ENCODE measurements at places on chromosomes 11 and 22.

GRCh38 chr22:21681566-21682370 lies 16.0 kb downstream of the PPIL2 start:
- DNase-seq, result no peak
- peaks cover 60% of the 10 kb centered on the region for H3K36me3 ChIP-seq
- no peaks in the 10 kb centered on the region for H3K4me1 ChIP-seq
- no peaks in the 10 kb centered on the region for H3K27me3 ChIP-seq

DNA sequence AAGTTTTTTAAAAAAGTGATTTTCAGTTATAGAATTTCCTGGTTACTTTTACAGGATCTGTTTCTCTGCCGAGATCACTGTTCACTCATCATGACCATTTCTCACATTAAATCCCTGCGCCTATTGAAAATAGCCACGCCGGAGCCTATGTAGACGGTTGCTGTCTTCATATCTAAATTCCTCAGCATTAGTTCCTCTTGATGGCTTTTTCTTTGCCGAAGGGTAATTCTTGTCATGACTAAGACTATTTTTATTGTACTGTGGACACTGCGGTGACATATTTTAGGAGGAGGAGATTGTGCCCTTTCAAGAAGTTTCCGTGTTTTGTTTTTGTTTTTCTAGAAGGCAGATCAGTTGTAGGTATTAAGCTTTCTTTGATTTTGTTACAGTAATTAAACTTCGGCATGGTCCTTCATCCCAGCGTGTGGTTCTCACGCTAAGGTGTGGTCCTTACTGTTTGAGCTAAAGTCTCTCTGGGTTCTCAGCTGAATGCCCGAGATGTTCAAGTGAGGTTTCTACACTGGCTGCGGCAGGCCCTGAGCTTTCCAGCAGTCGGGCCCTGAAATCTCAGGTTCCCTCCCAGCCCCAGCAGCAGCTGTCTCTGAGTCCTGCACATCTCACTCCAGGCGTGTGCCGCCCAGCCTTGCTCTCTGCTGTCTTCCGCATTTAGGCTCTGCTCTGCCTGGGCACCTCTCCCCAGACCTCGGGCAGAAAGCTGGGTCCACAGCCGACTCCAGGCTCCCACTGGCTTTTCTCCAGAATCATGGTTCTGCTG lies 1110.5 kb downstream of the TBC1D22A start:
- DNase-seq, result no peak
- H3K36me3 ChIP-seq, result no peaks in the 10 kb centered on the region
- H3K4me1 ChIP-seq, result no peaks in the 10 kb centered on the region
- peaks cover 2% of the 10 kb centered on the region for H3K27me3 ChIP-seq

DNA sequence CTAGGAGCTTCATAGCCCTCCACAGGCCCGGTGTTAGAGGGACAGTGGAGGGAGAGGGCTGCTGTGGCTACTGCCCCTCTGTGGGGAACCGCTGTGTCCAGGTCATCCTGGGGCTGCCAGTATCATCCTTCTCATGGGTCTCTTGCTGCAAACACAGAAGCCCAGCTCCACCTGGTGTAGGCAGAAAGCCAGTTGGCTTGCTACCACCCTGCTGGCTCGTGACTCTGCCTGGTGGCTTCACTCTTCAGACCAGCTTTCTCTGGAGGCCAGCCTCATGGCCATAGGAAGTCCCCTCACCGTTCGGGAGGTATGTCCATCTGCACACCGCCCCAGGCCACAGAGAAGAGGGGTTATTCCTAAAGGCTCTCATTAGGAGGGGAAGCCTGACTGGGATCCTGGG lies 19.4 kb upstream of the SUSD2 start:
- H3K4me1 ChIP-seq, result peaks cover 48% of the 10 kb centered on the region
- no peak for DNase-seq
- no peak overlapping the region for H3K4me3 ChIP-seq
- H3K36me3 ChIP-seq, result peaks cover 82% of the 10 kb centered on the region
- H3K27me3 ChIP-seq, result no peaks in the 10 kb centered on the region
- H3K27ac ChIP-seq, result peak overlapping the region; percentile 35

- no peaks in the 10 kb centered on the region for H3K27me3 ChIP-seq
- no peak overlapping the region for H3K27ac ChIP-seq
- H3K36me3 ChIP-seq, result no peaks in the 10 kb centered on the region
- no peak for DNase-seq
- no peaks in the 10 kb centered on the region for H3K4me1 ChIP-seq
- H3K4me3 ChIP-seq, result no peak overlapping the region
Observed at GRCh38 chr11:86638673-86639072, 33.7 kb downstream of the ME3 start.

DNA sequence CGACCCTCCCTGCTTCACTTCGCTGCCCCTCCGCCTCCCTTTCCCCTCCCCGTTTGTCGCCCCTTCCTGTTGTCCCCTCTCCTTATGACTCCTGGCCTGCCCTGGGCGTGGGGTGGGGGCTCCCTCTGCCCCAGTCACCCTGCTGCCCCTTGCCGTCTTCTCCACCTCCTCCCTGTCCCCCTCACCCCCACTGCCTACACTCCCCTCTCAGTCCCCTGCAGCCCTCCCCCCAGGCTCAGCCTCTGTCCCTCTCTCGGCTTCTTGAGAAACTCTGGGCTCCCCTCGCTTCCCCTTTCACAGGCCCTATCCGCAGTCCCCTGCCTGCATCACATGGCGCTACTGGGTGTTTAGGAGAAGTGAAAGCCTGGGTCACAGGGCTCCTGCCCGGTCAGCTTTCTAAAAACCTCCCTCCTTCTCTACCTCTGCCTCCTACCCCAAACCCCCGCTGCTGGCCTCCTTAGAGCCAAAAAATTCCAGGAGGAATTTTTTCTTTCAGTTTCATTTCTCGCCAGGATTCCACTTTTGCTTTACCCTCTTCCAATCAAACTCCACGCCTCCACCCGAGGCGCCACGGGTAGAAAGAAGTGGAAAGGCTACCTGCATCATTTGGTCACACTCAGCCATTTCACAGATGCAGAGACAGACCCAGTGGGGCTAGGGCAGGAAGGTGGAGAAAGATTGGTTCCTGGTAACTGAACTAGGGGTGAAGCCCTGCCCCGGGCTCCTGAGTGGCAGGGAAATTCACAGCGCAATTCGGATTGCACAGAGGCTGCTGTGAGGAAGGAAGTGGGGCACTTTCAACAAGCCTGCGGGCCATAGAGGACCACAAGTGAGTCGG lies at the start of gene SLC15A3:
TSS of gene SLC15A3 (minus strand) at position 273 of the 838 bp plus-strand sequence. CDS start 625 bp downstream, outside the sequence.
- H3K27ac ChIP-seq, result peak within 1 kb of the TSS; percentile 4
- H3K4me3 ChIP-seq, result peak within 1 kb of the TSS; percentile 51
- no peaks in the 10 kb centered on the region for H3K36me3 ChIP-seq
- H3K4me1 ChIP-seq, result peaks cover 29% of the 10 kb centered on the region
- no peak for DNase-seq
- peaks cover 13% of the 10 kb centered on the region for H3K27me3 ChIP-seq

DNA sequence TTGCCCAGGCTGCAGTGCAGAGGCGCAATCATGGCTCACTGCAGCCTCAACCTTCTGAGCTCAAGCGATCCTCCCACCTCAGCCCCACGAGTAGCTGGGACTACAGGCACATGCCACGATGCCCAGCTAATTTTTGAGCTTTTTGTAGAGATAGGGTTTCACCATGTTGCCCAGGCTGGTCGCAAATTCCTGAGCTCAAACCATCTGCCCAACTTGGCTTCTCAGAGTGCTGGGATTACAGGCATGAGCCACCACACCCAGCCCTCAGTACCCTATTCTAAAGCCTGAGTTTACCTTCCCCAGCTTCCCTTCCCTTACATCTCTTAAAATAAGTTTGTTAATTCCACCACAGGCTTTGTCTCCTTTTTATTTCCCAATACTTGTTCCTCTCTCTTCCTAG lies 59.1 kb downstream of the AMBRA1 start:
- H3K4me3 ChIP-seq, result no peak overlapping the region
- no peaks in the 10 kb centered on the region for H3K36me3 ChIP-seq
- H3K4me1 ChIP-seq, result peaks cover 7% of the 10 kb centered on the region
- H3K27ac ChIP-seq, result no peak overlapping the region
- no peaks in the 10 kb centered on the region for H3K27me3 ChIP-seq
- no peak for DNase-seq

DNA sequence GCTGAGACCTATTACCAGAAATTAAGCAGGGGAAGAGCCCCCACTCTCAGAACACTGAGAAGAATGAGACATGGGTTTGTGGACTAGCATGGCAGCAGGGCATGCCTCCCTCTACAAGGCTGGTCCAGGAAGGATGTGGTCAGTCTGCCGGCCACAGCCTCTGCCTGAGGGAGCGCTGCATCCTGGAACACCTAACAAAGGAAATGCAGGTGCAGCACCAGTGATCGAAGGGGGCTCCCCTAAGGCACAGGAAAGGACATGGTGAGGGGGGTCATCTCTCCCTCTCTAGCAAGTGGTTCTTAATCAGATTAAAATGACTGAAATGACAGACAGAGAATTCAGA lies 40.6 kb upstream of the ARL14EP start:
- H3K36me3 ChIP-seq, result no peaks in the 10 kb centered on the region
- peaks cover 15% of the 10 kb centered on the region for H3K4me1 ChIP-seq
- no peaks in the 10 kb centered on the region for H3K27me3 ChIP-seq
- H3K27ac ChIP-seq, result no peak overlapping the region

DNA sequence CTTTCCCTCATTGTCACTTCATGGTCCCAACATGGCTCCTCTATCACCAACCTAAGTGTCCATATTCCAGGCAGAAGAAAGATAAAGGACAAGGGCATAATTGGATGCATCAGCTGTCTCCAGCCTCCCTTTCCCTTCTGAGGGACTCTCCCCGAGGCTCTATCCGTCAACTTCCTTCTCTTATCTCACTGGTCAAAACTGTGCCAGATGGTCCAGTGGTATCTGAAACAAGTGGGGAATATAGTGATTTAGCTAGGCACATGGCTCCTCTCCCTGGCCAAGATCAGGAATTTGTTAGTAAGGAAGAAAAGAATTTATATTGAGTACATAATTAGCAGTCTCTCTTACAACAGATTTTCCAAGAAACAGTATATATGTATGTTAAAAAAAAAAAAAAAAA lies 12.6 kb upstream of the SPON1 start:
- no peaks in the 10 kb centered on the region for H3K36me3 ChIP-seq
- no peak overlapping the region for H3K4me3 ChIP-seq
- H3K27me3 ChIP-seq, result no peaks in the 10 kb centered on the region
- H3K4me1 ChIP-seq, result no peaks in the 10 kb centered on the region

DNA sequence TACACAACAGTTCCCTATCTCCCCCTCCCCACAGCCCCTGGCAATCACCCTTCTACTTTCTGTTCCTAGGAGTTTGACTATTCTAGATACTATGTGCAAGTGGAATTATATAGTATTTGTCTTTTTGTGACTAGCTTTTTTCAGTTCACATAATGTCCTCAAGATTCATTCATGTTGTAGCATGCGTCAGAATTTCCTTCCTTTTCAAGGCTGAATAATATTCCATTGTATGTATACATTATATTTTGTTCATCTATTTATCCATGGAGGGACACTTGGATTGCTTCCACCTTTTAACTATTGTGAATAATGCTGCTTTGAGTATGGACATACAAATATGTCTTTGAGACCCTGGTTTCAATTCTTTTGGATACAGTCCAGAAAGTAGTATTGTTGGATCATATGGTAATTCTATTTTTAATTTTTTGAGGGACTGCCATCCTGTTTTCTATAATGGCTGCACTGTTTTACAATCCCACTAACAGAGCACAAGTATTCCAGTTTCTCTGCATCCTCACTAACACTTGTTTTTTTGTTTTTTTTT lies 128.8 kb downstream of the ARHGAP42 start:
- DNase-seq, result no peak
- no peaks in the 10 kb centered on the region for H3K4me1 ChIP-seq
- no peaks in the 10 kb centered on the region for H3K27me3 ChIP-seq
- H3K4me3 ChIP-seq, result no peak overlapping the region
- no peaks in the 10 kb centered on the region for H3K36me3 ChIP-seq

GRCh38 chr22:29030618-29031226 lies 30.9 kb downstream of the C22orf31 start:
- no peaks in the 10 kb centered on the region for H3K36me3 ChIP-seq
- H3K27ac ChIP-seq, result no peak overlapping the region
- peaks cover 13% of the 10 kb centered on the region for H3K4me1 ChIP-seq
- peaks cover 32% of the 10 kb centered on the region for H3K27me3 ChIP-seq
- H3K4me3 ChIP-seq, result peak overlapping the region; percentile 9
- DNase-seq, result no peak

DNA sequence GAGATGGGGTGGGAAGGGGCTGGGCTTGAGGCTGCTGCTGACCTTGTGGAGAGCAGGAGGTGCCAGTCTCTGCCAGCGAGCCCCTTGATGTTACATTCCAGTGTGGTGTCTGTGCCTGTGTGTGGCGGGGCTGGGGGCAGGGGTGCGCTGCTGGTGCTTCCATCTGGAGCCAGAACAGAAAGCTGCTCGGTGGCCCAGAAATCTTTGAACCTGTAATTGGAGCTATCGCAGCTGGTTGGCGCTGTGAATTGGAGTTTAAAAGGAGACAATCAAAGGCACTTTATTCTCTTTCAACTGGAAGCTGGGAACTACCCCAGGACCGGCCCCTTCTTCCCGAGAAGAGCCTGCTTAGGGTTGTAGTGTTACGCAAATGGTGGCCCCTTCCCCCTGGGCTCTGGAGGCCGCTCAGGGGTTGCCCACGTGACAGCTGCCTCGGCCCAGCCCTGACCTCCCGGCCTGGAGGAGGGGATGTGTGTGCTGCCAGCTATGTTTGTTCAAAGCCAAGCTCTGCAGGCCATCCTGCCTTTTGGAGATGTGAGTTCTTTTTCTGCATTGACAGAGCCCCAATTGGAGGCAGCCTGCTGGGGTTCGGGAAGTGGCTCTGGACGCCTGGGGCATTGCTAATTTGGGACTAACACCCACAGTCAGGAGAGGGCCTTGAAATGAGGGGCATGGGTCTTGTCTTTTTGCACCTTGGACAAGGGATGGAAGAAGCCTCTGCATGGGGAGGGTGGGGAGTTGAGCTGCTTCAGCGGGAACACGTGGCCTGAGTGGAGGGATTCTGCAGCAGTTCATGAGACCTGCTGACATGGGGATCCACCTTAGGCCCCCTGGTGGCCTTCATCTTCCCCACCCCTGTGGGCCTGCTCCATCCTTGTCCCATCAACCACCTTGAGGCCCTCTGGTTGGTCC lies 14.0 kb upstream of the ARSA start:
- DNase-seq, result no peak
- H3K4me3 ChIP-seq, result no peak overlapping the region
- peaks cover 28% of the 10 kb centered on the region for H3K27me3 ChIP-seq
- no peak overlapping the region for H3K27ac ChIP-seq
- H3K4me1 ChIP-seq, result no peaks in the 10 kb centered on the region

- no peaks in the 10 kb centered on the region for H3K27me3 ChIP-seq
- DNase-seq, result no peak
- H3K4me1 ChIP-seq, result no peaks in the 10 kb centered on the region
- H3K27ac ChIP-seq, result no peak overlapping the region
- H3K36me3 ChIP-seq, result no peaks in the 10 kb centered on the region
Observed at GRCh38 chr11:16347928-16348685, 8.2 kb downstream of the SOX6 start.

GRCh38 chr22:29768052-29768693 lies 1.0 kb downstream of the UQCR10 start:
- H3K36me3 ChIP-seq, result peaks cover 22% of the 10 kb centered on the region
- H3K4me3 ChIP-seq, result peak overlapping the region; percentile 83
- no peaks in the 10 kb centered on the region for H3K27me3 ChIP-seq
- DNase-seq, result no peak
- H3K27ac ChIP-seq, result no peak overlapping the region
- peaks cover 30% of the 10 kb centered on the region for H3K4me1 ChIP-seq

GRCh38 chr11:88520391-88520790 lies 182.9 kb upstream of the CTSC start:
- no peak overlapping the region for H3K4me3 ChIP-seq
- no peaks in the 10 kb centered on the region for H3K27me3 ChIP-seq
- no peaks in the 10 kb centered on the region for H3K36me3 ChIP-seq

Measured in CD4-positive, alpha-beta T cell (primary cell).